ENCODE measurements at places on chromosomes 3 and 15.

DNA sequence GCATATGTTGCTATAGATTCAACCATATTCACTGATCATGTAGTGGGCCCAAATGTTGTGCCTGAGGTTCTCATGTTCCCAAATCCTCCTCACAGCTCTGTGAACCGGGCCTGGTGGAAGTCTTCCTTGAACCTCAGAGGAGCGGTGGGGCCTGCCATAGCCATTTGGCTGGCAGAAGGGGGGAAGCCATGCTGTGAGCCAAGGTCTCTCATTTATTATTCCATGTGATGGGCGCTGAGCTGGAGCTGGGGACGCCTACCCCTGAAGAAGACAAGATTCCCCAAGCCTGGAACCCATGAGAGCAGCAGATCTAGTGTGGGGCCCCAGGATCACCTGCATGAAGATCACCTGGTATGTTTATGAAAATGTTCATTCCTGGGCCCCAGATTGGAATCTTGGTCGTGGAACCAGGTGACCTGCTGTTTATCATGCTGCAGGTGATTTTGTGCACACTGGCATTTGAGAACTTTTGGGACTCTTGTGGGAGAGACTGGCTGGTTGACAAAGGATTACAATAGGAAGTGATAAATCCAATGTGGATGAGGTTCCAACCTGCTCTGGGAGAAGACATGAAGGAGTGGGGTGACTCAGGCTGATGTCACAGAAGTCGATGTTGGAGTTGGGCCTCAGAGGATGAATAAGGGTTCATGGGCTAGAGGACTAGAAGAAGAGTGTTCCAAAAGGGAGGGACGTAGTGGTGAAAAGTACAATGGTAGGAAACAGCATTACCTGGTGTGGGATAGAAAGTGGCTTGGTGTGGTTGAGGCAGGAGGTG is 102.1 kb downstream of the ASB7 start:
- DNase-seq: peak; percentile 61

DNA sequence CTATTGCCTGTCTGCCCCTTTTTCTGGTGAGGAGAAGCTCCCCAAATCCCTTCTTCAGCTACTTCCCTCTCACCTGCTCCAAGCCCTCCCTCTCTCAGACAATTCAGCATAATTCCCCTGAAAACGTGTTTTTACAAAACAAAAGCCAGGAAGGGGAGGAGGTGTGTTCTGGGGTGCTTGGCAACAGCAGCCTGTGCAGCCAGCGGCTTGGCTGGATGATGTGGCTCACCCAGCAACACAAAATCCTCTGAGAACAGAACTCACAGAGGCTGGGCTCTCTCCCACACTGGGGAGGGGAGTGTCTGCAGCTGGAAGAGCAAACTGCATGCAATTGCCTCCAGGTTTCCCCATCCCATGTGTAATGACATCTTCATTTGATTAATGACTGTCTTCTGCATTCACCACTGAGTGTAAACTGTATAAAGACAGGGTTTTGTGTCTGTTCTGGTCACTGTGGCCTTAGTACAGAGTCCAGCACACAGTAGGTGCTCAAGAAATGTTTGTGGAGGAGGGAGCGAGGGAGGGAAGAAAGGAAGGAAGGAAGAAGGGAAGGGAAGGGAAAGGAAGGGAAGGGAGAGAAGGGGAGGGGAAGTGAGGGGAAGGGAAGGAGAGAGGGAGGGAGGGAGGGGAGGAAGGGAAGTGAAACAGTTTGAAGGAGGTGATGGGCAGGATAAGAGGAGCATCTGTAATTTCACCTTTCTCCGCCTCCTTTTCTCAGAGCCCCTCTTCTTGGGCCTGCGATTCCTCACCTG is 70.1 kb upstream of the GLCE start:
- DNase-seq: no peak

DNA sequence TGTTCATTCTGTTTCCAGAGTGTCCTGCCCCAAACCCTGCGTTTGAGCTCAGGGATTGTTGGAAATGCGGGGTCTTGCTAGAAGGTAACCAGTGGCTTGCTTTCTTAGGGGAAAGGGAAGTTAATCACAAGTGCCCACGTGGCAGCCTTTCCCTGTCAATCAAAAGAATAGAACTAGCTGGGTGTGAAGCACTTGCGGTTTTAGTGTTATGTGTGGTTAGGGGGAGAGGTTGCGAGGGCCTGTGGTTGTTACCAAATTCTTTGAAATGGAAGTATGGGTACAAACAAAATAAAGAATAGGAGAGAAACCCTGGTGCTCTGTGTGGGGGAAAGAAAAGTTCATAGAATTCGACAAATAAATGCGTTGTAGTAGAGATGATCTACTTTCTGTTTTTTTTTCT is 67.6 kb downstream of the FNDC3B start:
- no peak for DNase-seq

- no peak for DNase-seq
Observed at GRCh38 chr3:184257083-184257915, 4.1 kb downstream of the CAMK2N2 start.

DNA sequence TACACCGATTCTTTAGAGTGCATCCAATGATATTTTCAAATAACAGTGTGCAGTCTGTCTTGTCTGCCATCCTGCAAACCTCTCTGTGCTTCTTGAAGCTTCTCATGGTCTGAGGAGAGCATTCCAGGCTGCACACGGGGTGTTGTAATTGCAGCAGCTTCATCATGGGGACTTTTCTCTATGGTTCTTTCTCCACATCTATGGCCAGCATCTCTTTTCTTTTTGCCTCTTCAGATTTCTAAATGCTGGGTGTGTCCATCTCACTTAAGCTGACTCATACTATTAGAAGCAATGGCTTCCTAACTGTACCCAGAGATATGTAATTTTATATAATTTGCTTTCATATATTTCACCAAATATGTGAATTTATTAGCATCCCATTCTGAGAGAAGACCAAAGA is 63.8 kb upstream of the EPHB3 start:
- no peak for DNase-seq

DNA sequence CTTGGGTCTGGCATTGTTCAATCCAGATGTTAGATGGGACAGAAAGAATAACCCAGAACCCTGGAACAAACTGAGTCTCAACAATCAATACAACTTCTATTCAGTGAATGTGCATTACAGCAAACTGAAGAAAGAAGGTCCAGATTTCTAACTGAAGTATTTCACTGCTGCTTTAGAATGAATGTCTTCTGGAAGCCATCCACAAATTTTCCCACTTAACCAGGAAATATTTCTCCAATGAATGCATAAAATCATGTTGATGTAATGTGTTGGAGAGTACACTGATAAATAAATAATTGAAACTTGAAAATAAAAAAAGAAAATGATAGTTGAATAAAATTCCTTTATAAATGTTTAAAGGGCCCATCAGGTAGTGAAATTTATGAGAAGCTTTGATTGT is 658.6 kb downstream of the ZBBX start:
- DNase-seq: no peak

- DNase-seq: no peak
Observed at GRCh38 chr3:38986901-38987300, 64.8 kb downstream of the SCN11A start.

GRCh38 chr3:182704926-182705325 is 88.4 kb upstream of the ATP11B start:
- DNase-seq: no peak

GRCh38 chr15:79184465-79184892 is 93.9 kb upstream of the RASGRF1 start:
- DNase-seq: peak; percentile 14
